Amniotic stem cell (primary cell): ENCODE measurements at places on chromosomes 2 and 18.

DNA sequence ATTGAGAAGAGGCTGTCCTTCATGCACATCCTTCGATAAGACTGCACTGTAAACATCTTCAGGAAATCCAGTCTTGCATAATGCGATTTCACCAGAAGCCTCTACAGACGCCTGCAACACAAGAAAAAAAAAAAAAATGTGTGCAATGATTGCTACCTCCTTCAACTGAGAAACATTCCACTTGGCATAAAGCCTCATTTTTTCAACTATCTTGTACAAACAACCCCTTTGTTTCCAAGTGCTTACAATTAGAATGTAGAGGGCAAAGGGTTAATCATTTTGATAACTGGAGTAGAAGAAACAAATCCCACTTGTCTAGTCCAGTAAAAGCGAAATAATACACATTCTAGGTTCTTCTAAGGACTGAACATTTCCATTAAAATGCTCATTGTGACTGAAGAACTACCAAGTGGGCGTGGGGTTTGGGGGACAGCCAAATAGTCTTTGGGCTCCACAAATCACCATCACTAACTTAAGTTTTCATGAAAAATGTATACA, 29.2 kb downstream of the CDH2 start:
- no peak for DNase-seq

- no peak for DNase-seq
Observed at GRCh38 chr18:10210057-10210633, 244.3 kb upstream of the APCDD1 start.

DNA sequence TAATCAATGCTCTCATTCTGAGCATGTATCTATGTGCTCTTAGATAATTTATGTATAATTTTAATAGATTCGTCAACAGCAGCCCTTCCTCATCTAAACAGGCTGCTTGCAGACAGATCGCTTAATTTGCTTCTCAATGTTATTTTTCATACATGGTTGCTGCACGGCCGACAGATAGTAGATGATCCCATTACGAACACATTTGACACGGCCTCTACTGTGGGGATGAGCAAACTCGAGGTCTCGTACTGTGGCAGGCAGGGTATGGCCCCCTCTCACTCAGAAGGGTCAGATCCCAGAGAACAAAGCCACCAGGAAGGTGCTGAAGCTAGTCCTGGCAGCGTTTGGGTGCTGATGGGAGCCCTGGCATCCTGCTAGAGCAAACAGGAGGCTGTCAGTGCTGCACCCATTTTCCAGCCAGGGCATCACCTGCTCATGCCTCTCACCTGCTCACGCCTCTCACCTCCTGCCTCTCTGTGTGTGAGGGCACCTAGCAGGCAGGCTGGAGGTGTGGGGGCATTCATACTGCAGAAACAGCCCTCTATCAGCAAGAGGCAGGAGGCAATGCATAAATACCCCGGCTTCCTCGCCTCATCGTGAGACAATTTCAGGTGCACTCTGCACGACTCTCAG, 80.0 kb downstream of the KLHL29 start:
- no peak for DNase-seq

- DNase-seq, result no peak
Observed at GRCh38 chr2:134609924-134610513, 108.8 kb downstream of the TMEM163 start.

- no peak for DNase-seq
Observed at GRCh38 chr2:8518979-8519668, 162.7 kb upstream of the ID2 start.

DNA sequence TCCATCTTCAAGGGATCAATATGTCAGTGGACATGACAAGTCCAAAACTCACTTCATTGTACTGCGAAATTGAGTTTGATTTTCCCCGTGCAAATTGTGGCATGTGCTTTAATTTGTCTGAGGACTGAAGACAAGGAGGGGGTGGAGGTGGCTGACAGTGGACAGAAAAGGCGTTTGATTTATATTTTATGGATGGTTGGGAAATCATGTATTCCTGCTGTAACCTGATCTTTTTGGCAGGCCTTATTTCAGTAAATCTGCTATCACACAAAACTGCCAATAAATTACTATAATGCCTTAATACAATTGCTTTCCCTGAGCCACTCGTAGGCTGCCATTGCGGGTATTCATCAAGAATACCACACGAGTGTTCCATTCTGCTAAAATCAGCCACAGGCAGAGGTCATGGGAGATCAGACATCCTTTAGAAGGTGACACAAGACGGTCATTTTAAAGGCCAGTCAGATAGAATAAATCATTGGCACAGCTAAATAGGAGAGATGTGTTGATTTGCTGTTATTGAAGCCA, 720.5 kb downstream of the MBD2 start:
- DNase-seq, result no peak

- DNase-seq, result peak; percentile 49
Observed at GRCh38 chr2:218979846-218980734, 4.9 kb downstream of the FEV start.

GRCh38 chr2:176491172-176491904, 222.1 kb downstream of the MTX2 start:
- DNase-seq, result peak; percentile 48

DNA sequence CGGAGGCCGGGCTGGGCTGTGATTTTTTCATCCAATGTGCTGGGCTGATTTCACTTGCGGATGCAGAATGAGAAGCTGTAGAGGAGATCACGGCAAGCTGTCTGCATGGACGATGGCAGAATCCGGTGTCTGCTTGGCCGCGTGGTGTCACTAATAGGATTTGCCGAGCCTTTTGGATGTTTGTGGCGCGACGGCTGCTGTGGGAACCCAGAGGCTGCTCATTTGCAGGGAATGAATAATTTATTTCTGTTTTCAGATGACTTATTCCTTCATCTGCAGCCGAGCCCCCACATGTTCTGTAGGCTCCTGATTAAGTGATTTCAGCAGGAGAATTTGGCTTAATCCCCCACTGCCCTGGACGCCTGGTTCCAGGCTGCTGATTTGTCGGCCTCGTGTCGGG, 62.6 kb downstream of the ODC1 start:
- no peak for DNase-seq

DNA sequence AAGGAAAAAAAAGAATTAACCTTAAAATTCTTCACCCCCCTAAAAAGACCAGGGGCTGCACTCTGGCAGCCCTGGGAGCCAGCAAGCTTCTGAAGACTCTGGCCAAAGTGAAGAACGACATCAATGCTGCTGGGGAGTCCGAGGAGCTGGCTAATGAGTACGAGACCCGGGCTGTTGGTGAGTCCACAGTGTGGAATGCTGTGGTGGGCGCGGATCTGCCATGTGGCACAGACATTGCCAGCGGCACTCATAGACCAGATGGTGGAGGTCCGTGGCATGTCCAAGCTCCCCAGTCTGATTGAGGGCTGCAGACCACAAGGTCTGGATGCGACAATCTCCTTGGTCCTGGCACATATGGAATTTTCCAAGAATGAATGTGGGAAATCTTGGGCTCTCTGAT, 47.4 kb downstream of the TRPM8 start:
- DNase-seq, result peak; percentile 38

GRCh38 chr2:73516033-73516432, 126.2 kb downstream of the NAT8 start:
- DNase-seq, result no peak

- no peak for DNase-seq
Observed at GRCh38 chr18:32771169-32771751, 1.6 kb downstream of the KLHL14 start.

DNA sequence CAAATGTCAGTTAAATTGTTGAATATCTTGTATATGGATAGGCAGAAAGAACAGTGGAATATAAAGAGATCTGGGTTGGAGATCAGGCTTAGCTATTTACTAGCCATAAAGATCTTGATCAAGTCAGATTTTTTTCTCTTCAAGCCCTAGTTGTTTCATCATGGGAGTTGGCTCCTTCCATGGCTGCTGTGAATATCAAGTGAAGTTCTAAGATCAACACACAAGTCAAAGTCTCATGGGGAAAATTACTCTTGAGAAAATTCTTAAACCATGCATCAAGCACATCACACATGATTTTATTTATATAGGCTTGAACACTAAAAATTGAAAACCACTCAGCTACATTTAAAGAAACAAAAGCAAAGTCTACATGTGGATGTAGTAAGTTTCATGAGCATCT, 79.8 kb downstream of the C1D start:
- no peak for DNase-seq

GRCh38 chr2:127622561-127623387, 23.2 kb upstream of the GPR17 start:
- no peak for DNase-seq

DNA sequence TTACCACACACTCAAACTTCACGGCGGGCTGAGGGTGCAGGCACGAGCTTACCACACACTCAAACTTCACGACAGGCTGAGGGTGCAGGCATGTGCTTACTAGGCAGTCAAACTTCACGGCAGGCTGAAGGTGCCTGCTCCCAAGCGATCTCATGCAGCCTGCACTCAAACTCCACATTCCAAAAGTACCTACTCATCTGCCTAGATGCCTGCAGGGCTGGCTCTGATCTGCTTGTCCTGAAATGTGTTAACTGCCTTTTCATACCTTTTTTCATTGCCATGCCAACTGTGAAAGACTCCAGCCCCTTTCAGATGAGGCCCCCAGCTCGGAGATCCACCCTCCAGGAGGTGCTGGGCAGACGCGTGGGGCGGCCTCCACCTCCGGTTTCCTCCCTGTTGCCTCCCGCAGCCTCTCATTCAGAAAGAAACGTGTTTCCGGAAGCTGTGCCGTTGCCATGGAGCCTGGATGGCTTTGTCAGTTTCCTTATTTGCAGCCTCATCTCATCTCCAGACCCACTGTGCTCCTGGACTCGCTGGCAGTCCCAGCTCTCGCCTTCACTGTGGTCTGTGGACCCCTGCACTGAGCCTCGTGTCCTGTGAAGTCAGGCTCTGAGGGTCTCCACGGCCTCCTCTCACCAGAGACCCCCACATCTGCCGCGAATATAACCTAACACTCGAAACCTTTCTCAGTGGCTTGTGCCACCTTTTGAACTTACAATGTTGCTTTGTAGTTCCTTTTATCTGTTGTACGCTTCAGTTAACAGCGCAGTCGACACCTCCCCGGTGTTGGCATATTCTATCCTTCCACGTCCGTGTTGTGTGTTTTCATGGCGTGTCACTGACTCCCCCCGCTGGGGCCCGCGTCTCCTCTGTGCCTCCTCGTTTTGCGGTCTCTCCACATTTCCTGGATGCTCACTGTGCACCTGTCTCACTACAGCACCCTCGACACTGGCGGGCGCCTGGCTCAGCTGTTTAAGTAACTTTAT, 106.1 kb upstream of the ALKAL2 start:
- no peak for DNase-seq

DNA sequence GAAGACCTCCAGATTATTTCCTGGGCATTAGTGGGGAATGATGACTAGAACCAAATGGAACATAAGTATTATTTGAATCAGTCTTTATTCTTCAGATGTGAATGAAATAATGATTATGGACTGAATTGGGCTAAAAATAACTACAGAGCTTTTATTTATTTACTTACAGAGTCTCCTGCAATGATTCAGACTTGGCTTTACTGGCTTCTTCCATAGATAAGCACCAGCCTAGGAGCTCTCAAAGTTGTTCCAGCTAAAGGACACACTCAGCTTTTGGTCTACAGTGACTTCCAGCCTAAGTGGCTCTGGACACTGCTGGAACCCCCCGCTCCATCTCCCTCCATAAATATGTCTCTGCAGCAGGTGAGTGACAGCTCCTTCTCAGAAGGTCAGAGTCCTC, 24.3 kb upstream of the ARHGAP25 start:
- no peak for DNase-seq

DNA sequence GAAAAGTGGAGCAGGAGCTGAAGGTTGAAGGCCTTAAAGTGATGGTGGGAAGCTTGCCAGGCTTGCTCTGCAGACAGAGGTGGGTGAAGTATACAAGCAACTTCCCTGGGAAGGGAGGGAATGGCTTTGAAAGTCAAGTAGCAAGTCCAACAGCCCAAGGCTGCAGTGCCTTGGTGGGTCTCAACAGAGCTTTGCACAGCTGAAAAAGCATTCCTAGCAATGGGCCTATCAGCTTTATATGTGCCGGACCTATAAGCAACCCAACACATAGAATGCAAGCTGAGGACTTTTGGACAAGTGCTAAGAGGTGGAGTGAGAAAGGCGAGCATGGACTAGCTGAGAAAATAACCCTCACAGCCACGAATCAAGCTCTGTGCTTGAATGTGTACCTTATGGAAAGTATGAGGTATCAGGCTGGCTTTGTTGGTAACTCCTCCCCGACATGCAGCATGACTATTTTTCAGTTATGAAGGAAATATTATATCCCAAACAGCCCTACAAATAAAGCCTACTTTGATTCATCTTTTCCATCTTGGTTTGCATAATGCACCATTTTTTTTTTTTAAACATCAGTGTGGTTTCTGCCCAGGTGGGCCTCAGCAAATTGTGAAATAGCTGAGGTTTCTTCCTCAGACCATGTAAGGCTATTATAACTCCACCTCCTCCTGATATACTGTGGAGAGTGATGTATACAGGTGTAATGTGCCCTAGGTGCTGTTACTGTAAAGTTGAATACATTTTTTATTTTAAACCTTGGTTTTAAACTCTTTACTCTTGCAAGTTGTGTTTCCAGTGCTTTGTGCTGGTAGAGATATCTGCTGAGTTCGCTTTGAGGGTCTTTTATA, 241.4 kb upstream of the CXCR4 start:
- no peak for DNase-seq

DNA sequence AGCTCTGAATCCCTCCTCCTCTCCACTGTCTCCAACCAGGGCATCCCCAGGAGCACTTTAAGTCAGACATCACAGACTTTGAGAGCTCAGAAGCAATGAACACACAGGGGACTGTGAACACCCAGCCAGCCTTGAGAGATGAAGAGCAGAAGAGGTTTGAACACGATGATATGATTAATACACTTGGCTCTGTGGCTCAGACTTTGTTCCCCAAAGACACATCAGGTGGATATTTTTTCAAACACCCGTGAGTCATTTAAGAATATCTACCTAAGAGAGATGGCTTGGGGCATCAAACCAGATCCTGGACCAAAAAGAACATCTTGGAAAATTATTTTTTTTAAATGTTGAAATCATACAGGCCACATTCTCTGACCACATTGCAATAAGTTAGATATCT, 134.9 kb upstream of the OTOS start:
- DNase-seq, result no peak

- DNase-seq, result peak; percentile 74
Observed at GRCh38 chr2:237315170-237315828, 98.7 kb downstream of the COL6A3 start.

DNA sequence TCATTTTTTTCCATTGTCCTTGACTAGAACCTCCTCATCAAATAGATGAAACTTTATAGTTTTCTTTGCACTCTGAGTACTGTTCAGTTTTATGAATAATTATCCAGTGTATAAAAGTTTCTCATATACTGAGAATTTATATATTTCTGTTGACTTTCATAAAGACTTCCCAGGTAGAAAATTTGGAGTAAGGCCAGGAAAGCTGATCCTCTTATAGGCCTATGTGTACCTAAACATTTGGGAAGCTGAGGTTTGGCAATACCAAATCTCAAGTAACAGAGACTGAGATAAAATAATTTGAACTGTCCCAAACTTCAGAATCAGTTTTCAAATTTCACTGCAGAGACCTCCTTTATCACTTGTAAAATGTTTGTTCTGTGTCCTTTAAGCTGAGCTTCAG, 43.4 kb downstream of the CCDC102B start:
- no peak for DNase-seq

DNA sequence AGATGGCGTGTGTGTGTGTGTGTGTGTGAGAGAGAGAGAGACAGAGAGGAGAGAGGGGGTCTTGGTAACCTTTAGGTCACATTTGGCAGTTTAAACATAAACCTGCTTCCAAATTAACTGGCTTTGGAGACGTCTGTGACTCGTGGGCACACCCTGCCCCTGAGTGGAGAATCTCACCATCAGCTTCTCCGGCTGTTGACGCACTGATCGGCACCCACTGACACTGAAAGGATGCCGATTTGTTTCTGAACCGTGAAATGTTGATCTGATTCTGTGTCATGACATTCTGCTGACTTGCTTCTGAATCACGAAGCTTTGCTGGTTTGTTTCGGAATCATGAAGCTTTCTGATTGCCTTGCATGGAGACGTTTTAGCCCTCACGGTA, 114.7 kb downstream of the RTP5 start:
- no peak for DNase-seq
